ENCODE measurements at places on chromosomes 12 and 14.

DNA sequence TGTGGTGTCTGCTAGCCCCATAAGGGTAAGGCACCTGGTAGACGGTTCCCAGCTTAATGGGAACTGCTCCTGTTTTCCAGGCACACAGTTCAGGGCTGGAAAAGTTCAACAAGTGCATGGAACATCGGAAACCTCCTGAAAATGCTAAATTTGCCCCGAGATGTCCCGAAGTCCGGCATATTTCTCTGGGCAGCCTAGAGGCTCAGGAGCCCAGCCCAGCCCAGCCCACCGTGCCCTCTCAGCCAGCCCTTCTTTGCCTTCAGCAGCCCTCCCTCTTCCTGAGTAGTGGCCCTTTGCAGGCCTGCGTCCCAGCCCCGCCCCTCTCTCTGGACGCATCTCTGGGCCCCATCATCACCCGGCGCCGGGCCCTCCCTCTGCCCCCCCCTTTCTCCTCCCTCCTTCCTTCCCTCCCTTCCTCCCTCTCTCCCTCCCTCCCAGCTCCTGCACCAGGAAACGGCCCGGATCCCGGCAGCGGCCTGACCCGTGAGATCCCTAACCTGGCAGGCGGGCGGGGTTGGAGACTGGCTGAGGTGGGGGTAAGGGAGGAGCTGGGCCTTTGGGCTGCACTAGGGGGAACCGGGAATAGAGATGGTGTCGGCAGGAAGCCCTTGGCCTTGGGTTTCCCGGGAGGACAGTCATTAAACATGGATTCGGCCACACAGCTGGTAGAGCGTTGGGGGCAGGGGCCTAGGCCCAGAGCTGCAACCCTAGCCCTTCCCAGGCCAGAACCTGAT lies at the start of gene BCL2L2:
TSS of gene BCL2L2 (plus strand) at position 422 of the 734 bp plus-strand sequence. CDS start 935 bp downstream, outside the sequence.
- peak; percentile 94 for DNase-seq

GRCh38 chr14:94051115-94051514 lies 25.0 kb downstream of the OTUB2 start:
- peak; percentile 11 for DNase-seq

DNA sequence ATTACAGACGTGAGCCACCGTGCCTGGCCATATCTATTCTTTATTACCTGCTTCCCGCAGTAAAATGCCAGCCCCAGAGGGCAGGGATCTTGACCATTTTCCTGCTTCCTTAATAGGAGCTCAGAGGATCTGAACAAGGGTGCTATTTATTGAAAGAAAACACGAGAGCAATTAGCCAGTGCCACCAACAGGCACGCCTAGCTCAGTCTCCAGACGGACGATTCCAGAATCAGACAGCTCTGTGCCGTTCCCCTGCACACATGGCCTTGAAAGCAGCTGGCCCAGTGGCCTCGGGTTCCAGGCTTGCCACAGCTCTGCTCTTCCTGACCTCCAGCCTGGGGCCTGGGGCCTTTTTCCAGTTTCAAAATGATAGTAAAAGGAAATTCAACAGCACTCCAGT lies 135.2 kb upstream of the RFLNA start:
- DNase-seq, result peak; percentile 70

DNA sequence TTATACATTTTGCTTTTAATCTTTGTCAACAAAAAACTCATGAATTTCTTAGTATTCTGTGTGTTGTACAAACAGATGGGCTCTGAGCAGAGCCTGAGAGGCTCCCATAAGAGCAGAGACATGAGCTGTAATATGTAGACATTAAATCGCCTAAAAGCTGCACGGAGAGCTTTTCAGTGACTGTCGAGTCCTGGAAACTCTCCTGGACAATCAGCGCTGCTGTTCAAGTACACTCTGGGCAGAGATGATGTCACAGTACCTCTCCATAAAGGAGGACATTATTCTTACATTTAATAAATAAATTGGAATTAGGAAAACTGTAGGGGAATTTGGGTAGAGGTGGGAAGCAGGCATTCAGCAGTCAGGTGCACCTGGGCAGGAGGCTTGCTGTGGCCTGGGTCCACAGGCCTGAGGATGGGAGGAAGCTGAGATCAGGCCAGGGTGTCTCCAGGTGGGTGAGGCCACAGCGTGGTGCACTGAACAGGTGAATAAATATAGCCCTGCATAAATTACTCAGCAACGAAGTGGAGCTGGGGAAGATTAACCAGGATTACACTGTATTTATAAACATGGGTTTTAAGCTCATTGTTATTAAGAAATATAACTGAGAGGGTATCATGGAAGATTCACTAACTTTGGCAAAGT lies 13.3 kb upstream of the TCL1A start:
- no peak for DNase-seq

DNA sequence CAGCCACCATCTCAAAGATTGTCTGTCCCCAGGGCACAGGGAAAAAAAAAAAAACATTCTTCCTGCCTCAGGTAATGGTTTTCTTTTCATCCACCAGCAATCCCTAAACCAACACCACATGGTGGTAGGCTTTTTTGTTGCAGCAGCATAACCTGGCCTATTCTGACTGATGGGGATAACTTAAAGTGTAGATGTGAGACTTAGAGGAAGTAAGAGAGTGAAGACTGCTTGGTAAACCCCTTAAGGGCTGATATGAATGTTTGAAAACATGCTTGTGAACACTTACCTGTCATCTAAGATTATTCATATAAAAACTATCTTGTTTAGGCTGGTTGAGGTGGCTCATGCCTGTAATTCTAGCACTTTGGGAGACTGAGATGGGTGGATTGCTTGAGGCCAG lies 130.2 kb upstream of the RAP1B start:
- no peak for DNase-seq

DNA sequence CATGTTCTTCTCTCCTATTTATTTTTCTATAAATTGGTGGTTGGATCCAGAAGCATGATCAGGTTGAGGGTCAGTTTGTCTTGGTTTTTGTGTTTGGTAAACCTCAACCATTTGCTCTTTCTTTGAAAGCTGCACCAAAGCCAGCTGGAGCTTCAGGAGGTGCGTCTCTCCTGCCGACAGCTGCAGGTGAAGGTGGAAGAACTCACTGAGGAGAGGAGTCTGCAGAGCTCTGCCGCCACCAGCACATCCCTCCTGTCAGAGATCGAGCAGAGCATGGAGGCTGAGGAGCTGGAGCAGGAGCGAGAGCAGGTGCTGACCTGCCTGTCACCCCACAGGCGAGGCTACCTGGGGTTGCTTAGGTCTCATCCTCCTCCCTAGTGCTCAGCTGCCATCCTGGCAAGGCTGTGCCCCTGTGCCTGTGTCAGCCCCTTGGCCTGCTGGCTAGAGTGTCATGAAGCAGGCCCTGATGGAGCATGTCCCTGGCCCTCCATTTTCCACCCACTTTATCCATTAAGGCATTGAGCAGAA lies 45.0 kb downstream of the RAB35 start:
- DNase-seq, result no peak

- no peak for DNase-seq
Measured at GRCh38 chr12:122189626-122190475, 6.9 kb downstream of the LRRC43 start.

GRCh38 chr12:53645165-53645564 lies 19.0 kb upstream of the ATF7 start:
- DNase-seq, result no peak

DNA sequence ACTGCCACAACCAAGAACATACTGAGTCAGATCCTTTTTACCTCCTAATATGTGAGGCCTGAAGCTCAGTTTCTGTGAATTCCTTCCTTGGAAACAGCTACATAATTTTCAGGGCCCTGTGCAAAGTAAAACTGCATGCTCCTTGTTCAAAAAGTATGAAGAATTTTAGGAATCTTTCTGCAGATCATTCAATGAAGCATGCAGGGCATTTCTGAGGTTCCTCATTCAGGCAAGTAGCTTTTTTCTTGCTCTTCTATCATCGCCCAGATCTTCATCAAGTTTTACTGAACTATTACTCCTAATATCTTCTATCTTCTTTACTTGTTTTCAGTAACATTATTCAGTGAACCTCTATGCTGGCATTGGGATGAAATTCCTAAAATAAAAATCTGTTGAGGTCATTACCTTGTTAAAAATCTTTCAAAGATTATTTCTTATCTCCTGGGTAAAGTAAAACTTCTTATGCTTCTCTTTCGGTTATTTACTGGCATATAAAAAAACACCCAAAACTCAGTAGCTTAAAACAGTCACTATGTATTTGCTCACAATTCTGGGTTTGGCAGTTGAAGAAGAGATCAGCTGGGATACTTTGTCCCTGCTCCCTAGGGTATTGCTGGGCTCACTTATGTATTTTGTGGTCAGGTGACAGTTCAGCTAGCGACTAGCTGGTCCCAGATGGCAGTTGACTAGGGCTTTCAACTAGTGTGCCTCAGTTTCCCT lies 42.6 kb upstream of the KRR1 start:
- no peak for DNase-seq
